Inflammatory macrophage treated with lipopolysaccharide for 1 hour (primary cell): ENCODE measurements at places on chromosomes 7 and 10.

DNA sequence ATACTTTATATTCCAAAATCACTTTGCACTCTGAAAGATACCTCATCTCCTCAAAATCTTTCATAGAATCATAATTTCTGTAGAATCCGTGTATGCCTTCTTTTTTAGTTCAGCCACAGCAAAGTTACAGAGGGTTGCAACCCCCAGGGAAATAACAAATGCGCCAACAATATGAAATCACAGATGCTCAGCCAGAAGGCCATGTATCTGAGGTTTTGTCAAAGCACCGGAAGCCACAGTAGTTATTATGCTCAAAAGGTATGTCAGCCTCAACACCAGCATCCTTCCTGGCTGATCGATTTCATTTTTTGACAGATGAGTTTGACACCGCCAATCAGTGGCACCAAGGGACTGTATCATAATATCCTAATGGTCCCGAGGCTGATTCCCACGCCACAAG lies 204.1 kb downstream of the KCNMA1 start:
- DNase-seq: no peak

DNA sequence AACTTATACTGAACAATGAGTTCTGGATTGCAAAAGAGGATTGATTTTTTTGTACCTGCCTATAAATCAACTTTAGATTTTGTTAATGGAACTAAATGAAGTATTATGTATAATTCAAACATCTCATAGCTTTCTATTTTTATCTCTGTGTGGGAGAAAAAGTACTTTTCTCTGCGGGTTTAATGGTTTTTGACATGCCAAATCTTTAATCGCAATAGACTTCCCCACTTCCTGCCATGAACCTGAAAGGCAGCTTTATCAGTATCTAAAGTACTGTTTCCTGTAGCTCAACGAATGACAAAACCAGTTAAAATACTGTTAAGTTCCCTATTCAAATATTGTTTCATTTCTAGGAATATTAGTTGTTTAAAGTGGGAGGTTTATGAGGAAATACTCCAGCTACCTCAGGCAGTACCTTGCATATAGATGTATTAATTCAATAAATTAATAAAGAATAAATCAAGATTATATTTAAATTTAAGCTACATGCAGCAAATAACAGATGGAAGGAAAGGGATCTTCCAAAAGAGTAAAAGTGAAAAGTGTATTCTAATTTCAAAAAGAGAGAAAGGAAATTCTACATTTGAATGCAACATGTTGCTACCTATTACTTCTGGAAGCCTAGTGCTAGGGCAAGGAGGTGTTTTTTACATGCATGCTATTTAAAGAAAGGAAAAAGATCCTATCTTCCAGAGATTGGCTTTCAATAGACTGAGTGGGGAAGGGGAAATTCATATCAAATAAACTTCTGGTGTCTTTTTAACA lies 75.9 kb downstream of the SVOPL start:
- no peak for DNase-seq

DNA sequence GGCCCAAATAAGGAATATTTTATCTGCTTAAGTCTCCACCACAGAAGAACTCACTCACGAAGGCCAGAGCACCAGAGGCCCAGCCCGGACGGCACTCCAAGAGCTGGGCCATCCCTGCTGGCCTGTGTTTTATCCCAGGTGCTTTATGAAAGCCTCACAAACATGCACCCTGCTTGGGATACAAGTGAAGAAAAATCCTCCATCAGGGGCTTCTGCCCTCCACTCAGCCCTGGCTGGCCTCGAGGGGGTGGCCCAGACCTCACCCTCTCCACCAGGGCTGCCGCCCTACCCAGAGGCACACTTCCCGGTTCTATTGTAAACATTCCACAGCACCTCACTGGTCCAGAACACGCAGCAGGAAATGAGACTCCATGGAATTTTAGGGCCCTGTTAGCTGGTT lies 19.8 kb upstream of the DNAAF5 start:
- no peak for DNase-seq

DNA sequence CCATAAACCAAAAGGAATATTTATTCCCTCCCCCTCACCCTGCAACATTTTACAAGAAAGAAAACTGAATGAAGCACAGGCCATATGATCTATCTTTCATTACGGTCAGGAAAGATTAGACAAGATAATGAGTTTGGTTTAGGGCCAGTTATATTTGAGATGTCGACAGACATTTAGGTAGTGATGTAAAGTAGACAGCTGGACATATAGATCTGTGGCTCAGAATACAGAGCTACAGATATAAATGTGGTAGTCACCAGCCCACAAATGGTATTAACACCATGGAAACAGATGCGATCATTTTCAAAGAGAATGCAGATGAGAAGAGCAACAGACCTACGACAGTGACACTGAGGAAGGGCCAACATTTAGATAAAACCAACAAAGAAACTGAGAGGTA lies 142.5 kb downstream of the SRPK2 start:
- DNase-seq: no peak

- DNase-seq: no peak
These were observed 38.3 kb downstream of the OAT start for GRCh38 chr10:124380256-124380995.

- no peak for DNase-seq
These were observed 157.2 kb upstream of the KAT6B start for GRCh38 chr10:74669210-74669609.

GRCh38 chr10:62056698-62057097 lies 155.2 kb downstream of the ARID5B start:
- DNase-seq: no peak

GRCh38 chr7:128309976-128310375 lies 33.7 kb downstream of the RBM28 start:
- DNase-seq: no peak

DNA sequence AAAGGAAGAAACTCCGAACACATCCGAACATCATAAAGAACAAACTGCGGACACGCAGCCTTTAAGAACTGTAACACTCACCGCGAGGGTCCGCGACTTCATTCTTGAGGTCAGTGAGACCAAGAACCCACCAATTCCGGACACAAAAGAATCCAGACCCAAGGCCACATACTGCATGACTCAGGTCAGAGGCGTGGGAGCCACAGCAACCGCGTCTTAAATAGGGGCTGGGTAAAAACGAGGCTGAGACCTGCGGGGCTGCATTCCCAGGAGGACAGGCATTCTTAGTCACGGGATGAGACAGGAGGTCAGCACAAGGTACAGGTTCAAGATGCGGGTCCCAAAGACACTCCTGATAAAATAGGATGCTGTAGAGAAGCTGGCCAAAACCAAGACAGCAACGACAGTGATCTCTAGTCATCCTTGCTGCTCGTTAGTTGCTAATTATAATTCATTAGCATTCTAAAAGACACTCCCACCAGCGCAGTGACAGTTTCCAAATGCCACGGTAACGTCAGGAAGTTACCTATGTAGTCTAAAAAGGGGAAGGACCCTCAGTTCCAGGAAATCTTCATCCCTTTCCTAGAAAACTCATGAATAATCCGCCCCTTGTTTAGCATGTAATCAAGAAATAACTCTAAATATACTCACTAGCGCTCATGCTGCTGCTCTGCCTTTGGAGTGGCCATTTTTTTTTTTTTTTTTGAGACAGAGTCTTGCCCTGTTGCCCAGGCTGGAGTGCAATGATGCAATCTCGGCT lies 19.3 kb downstream of the AP5Z1 start:
- peak; percentile 6 for DNase-seq

DNA sequence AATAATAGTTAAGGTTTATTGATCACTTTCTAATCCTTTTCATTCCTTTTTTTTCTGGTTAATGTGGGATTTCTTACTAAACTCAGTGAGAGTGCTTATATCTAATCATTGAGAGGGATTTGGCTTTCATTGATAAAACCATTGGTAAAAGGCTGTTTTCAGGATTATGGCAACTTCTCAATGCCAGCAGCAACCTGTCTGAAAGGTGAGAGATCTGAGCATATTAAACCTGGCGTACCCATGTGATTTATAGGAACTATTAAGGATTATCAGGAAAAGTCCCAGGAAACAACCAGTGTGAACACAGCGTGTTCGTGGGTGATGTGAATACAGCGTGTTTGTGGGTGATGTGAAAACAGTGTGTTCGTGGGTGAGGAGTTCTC lies 65.9 kb downstream of the PDIA4 start:
- DNase-seq: no peak

DNA sequence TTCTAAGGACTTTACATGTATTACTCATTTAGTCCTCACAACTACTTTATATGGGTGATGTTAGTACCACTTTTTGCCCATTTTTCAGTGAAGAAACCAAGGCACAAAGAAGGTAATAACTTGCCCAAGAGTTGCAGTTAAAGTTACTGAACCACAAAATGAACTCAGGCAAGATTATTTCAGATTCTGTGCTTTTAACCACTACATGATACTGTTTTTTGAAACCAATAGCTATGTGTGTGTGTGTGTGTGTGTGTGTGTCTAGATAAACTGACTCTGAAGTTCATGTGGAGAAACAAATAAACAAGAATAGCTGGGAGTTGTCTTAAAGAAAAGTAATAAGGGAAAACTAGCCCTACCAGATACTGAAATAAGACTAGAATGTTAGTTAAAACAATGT lies 60.8 kb upstream of the OIT3 start:
- DNase-seq: no peak

- no peak for DNase-seq
These were observed 68.1 kb downstream of the LHPP start for GRCh38 chr10:124529661-124530214.

GRCh38 chr10:123781324-123781900 lies 110.2 kb downstream of the CPXM2 start:
- DNase-seq: no peak

DNA sequence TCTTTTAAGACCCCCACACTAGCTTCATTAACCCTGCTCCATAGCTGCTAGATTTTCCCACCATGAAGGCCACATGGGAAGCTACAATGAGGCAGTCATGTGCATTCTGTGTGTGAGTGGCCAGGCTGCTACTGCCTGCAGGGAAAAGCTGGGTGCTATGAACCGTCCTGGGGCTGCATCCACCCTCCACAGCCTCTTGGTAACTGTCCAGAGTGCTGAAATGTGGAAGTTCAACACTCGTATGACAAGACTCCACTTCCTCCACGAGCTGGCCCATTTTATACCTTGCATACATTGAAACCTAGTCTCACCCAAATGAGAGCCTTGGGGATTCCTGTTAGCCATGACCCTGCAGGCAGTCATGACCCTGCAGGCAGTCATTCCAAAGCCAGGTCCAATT lies 59.4 kb downstream of the CUZD1 start:
- no peak for DNase-seq

GRCh38 chr7:23680414-23681405 lies 711 bp downstream of the FAM221A start:
- DNase-seq: peak; percentile 21
